Activated CD4-positive, alpha-beta T cell treated with anti-CD3 and anti-CD28 coated beads, Interleukin-2, amount 50 U/mL, for 4 hours (primary cell): ENCODE measurements at places on chromosomes 6 and 20.

GRCh38 chr20:818001-818664 lies 15.4 kb upstream of the FAM110A start:
- no peak for DNase-seq

GRCh38 chr20:41316051-41316450 lies 1.5 kb downstream of the ZHX3 start:
- DNase-seq: no peak

DNA sequence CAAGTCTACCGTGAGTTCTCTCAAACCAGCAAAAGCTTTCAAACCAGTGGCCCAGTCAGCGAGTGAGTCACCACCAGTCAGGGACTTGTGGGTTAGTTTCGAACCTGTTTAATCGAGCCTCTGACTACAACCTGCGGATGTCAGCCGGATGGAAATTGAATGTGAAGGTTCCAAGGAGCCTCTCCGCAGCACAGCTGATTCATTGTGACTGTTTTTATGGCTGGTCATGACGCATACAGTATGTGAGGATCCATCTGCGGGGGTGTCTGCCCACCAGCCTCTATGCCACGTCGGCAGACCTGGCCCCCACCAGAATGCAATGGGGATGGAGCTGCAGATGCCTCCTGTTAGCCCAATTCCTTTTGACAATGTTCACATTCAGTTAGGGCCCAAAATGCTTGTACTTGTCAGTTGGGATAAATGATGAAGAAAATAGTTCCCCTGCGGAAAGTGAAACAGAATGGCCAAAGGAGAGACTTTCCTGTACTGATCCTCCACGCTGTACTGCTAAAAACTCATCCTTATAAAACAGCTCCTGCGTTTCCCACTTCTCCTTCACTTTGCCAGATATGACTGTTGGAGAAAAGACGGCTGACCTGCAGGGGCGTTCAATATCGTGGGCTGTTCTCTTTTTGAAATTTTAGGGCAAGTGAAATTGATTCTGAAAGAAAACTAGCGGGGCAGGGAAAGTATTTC lies 206.6 kb downstream of the TFAP2B start:
- no peak for DNase-seq

DNA sequence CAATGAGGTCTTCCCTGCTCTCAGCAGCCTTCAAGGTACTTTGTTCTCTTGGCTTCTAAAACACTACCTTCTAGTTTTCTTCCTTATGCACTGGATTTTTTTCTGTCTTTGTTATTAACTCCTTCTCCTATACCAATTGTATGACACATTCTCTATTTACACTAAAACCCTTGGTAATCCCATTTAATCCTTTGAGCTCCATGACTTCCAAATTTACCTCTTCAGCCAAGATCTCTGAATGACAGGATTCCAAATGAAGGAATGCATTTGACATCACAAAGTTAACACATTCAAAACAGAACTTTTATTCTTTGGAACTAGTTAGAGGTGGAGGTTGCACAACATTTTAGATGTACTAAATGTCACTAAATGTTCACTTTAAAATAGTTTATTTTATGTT lies 86.6 kb upstream of the SAMD5 start:
- no peak for DNase-seq

DNA sequence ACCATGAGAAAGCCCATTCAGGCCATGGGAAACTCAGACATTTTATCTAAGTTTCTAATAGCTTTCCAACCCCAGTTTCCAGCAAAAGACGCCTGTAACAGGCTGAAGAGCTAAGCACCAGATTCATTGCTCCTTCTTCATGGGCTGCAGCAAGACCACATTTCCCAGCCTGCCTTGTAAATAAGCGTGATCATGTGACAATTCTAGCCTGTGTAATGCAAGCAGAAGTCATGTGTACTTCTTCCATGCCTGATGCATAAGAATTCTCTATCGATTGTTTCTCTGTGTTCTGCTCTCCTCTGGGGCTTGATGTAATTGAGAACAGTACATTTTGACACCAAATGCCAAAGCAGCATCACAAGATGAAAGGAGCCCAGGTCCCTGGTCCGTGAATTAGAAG lies 6.8 kb downstream of the PCSK2 start:
- no peak for DNase-seq

DNA sequence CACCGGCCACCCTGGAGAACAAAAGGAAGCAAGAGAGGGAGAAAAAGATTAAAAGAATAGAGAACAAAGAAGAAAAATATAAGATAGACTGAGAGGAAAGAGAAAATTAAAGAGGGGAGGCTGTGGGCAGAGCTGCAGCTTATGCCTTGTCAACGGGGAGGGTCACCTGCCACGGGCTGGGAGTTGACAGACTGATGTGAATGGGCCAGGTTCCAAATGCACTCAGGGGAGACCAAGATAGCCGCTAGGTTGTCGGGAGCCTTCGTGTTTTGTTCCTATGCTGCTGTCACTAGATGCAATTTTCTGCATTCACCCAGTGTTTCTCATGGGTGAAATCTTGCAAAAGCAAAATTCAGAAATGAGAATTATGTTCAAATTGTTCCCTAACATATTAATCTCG lies 119.6 kb upstream of the MTHFD1L start:
- no peak for DNase-seq

DNA sequence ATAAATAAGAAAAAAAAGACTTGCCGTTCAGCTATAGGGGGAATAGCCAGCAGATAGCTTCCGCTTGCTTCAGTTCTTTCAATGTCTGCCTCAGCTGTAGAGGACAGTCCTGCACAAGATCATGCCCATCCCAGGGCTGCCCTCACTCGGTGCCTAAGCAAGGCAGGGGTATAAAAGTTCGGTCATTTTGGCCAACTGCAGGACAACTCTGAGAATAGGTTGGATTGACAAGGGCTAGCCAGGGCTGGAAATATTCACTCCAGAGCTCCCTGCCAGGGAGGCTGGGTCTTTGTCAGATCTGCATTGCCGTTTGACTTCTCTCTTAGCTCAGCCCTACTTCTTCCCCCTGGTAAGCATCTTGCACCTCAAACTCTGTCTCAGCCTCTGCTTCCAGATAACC lies 8.4 kb downstream of the PROCR start:
- no peak for DNase-seq

DNA sequence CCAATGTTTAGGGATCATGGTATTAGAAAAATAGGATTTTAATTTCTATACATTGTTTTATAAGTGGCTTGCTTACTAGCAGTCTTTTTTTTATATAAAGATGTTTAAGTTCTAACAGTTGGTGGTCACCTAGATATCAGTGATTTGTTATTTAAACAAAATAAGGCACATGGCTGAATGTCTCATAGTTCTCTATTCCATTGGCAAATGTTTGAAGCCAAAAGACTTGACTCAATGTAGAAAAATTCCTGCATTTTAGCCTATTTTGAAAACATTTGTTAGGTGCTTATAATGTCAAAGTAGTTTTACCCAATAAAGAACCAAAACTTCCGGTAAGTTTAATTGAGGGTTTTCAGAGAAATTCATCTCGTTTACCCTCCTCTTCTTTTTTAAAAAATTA lies 26.8 kb downstream of the MAPK14 start:
- DNase-seq: no peak

DNA sequence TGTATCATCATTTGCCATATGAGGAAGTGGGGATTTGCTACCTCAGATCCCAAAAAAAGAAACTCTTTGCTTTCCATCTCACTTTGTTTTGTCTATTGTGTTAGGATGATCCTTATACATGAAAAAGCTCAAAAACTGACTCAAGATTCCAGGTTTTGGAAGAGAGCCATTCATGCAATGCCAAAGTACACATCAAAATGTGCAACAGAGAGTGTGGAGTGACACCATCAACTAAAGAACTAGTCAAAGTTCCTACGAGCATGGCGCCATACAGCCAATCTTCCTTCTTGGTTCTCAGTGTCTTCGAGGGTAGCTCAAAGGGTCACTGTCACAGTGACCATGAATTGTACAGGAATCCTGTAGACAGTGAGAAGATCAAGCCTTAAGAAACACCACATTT lies 255.8 kb upstream of the SASH1 start:
- DNase-seq: no peak

- DNase-seq: no peak
Observed at GRCh38 chr6:114042267-114043016, 71.5 kb upstream of the HDAC2 start.

DNA sequence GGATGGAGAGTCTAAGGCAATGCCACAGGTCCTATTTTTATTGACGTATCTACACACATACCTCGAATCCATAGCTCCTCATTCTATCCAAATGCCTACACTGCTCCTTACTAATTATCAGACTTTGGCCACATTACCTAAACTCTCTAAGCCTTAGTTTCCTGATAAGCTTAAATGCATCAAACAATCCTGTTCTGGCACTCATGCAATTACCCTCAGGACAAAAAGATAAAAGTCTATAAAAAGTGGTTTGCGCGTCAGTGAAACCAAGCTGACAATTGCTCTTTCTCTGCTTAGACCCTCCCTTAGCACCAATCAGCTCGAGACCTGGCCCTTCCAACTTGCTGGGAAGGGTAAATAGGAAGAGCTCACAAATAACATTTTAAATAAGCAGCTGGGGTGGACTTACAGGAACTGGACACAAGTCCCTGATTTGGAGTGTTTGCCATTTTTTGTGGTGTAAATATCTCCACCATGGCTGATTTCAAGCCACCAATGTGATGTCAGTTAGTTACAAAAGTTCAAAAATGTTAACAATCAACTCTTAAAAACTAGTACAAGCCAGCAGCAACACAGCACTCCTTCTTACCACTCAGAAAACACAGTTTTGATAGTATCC lies 7.2 kb upstream of the PLEKHG1 start:
- no peak for DNase-seq

DNA sequence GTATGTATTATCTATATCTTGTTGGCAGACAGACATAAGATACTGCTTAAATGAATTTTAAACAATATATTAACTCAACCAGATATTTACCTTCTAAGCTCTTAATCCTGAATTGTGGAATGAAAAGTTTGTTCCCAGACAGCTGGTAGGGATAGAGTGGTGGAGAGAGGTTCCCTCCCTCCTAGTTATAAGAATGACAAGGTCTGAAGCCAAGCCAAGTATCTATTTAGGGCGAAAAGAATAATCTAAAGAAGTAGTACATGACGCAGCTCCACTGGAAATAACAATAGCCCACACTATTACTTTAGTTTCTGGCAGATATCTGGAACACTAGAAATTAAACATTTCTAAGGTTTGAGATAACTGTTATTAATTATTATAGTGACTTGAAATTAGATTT lies 104.3 kb downstream of the AHI1 start:
- no peak for DNase-seq

GRCh38 chr20:8385247-8385646 lies 253.2 kb downstream of the PLCB1 start:
- no peak for DNase-seq

GRCh38 chr6:148242180-148242579 lies 100.5 kb upstream of the SASH1 start:
- no peak for DNase-seq

DNA sequence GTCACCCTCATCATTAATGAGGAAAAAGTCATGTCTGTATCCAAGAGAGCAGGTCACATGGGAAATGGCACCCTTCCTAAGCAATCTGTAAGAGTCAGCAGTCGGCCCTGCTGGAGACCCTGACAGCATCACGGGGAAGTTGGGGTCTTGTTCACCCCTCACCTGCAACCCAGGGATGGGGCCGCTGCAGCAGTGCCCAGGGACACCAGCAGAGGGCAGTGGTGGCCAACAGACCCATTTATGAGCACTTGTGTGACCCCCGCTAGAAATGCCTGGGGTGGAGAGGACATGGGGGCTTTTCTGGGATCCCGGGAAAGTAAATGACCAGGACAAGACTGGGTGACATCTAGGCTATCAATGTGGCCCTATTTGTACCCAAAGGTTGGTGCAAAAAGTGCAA lies 35.9 kb downstream of the ANKRD60 start:
- DNase-seq: peak; percentile 21

GRCh38 chr20:63028461-63028921 lies 21.7 kb upstream of the BHLHE23 start:
- DNase-seq: no peak

- no peak for DNase-seq
Observed at GRCh38 chr6:4336084-4336483, 200.7 kb upstream of the ECI2 start.

DNA sequence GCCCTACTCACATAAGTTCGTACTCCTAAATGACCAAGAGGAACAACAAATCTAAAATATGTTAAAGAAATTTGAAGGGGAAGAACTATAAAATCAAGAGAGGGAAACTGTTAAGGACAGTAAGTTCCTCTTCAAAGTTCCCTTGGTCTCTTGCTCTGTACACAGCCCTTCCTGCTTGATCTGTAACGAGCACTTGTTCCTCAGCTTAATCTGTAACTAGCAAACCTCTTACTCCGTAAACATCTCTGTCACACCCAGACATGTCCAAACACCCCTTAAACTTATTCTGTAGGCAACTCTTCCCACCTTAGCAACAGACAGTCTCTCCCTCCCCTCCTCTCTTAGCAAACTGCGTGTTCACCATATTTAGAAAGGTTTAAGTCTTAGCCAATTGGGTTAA lies 29.9 kb downstream of the PLN start:
- DNase-seq: no peak

DNA sequence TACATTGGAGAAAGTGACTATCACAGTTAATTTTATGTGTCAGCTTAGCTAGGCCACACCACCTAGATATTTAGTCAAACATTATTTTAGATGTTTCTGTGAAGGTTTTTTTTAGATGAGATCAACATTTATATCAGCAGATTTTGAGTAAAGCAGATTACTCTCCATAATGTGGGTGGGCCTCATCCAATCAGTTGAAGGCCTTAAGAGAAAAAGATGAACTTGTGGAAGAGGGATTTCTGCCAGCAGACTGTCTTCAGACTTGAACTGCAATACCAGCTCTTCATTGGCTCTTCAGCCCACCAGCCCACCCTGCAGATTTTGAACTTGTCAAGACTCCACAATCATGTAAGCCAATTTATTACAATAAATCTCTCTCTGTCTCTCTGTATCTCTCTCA lies 25.1 kb upstream of the FBXO30 start:
- DNase-seq: no peak

GRCh38 chr6:160421854-160422253 lies 73.7 kb downstream of the SLC22A3 start:
- DNase-seq: no peak

DNA sequence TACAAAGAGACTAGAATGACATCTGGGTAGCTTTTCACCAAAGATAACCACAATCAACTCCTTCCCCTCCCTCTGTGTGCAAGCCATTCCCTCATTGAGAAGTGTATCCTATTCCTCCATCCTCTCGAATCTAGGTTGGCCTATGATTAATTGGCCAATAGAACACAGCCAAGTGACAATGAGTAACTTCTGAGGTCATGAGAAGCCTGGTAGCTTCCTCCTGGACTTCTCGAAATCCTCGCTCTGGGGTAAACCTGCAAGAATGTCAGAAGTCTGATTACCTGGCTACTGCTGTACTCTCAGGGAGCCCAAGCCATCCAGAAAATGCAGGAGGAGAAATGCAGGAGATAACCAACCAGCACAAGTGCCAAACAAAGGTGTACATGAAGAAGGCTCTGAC lies 13.1 kb downstream of the ARHGAP18 start:
- no peak for DNase-seq

- no peak for DNase-seq
Observed at GRCh38 chr6:52059821-52060220, 27.6 kb downstream of the PKHD1 start.

- DNase-seq: no peak
Observed at GRCh38 chr6:37511910-37512399, 12.3 kb upstream of the CCDC167 start.
